ENCODE measurements at places on chromosomes 6 and 20.

DNA sequence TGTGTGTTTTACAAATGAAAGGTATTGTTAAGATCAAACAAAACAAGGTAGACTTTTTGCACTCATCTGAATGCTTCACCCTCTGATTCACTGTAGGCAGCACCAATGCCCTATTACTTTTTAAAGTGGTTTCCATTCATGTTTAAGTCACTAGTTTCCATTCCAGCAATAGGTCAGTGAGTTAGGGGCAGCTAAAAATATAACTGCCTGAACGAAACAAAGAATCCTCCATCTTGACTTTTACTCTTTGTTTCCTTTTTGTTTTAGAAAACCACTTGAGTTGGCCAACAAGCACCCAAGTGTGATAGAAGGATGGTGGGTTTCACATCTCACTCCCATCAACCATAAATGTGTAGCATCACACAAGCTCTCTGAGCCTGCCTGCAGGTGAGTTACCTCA lies 25.5 kb downstream of the CLIC5 start:
- DNase-seq = no peak

- no peak for DNase-seq
Measured at GRCh38 chr6:124964764-124965105, 2.5 kb downstream of the RNF217 start.

DNA sequence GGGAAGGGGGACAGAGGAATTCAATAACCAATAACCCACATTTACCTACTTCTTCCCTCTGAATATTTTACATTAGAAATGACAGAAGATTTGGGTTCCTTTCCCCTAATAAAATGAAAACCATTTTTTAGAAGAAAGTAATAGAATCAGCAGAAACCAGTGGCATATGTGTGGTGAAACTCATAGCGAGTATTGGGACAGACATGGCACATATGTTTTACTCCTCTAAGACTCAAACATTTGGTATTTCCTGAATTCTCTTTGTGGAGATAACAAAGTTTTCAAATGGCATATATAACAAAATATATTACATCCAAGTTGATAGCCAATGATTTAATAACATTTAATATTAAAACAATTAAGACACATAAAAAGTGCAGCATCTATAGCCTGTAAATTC lies 12.9 kb upstream of the BEND3 start:
- DNase-seq = no peak

DNA sequence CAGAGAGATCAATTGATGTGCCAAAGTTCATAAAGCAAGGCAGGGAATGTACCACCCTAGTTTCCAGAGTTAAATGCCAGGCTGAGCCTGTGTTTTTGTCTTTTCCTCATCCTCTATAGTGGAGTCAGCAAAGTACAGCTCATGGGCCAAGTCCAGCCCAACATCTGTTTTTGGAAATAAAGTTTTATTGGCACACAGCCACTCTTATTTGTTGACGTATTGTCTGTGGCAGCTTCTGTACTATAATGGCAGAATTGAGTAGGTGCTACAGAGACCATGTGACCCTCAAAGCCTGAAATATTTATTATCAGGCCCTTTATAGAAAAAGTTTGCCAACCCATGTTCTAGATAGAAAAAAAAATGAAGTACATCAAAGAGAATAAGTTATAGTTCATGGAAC lies 187.0 kb downstream of the TSHZ2 start:
- no peak for DNase-seq

GRCh38 chr20:37407573-37408002 lies 61.6 kb downstream of the SRC start:
- no peak for DNase-seq

DNA sequence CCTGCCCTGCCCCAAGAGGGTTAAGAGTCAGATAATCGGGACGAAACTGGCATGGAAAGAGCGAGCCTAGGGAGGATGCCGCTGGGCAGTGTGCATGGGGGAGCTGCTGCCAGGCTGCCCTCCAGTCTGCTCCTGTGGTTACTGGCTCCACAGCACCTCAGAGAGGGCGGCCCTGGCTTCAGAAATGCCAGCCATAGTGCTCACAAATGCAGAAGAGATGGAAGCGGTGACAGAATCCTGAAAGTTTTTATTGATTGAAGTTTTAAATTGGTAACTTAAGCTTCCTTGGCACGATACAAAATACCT lies 57.9 kb downstream of the VAPB start:
- no peak for DNase-seq

GRCh38 chr6:141401168-141401567 lies 731.6 kb upstream of the GJE1 start:
- no peak for DNase-seq

GRCh38 chr6:1624058-1624850 lies 14.5 kb downstream of the FOXC1 start:
- no peak for DNase-seq

- no peak for DNase-seq
Measured at GRCh38 chr20:47727170-47727880, 58.0 kb downstream of the SULF2 start.

DNA sequence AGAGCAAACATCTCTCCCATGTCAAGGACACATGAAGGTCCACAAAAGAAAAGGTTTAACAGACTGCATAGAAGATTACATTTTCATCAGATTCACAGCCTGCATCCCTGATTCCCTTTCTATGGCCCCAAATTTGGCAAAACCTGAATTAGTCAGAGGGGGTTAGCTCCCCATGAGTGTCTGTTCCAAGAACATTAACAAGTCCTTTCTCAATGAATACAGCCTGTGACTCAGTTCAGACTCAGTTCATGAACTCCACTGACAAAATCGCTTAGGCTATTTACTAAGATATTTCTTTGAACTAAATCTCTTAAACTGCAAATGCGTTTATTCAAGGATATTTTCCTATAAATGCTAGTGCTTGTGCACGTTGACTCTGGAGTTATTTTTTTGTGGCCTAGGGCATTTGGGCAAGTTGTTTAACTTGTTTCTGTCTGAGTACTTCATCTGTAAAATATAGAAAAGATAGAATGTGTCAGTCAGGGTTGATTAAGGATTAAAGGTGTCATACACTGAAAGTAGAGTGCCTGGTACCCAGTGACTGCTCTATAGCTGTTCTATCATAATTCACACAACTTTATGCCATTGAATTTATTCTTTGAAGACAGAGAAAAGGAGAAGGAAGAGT lies 422.6 kb downstream of the HTR1B start:
- DNase-seq = no peak

GRCh38 chr6:139748353-139749146 lies 374.1 kb upstream of the CITED2 start:
- no peak for DNase-seq

Data from DMS79 (cell line).